Activated CD4-positive, CD25-positive, alpha-beta regulatory T cell treated with anti-CD3 and anti-CD28 coated beads, Interleukin-2, amount 50 U/mL, for 72 hours (primary cell): ENCODE measurements at places on chromosomes 2 and 18.

- DNase-seq: no peak
Observed at GRCh38 chr2:9251154-9252001, 44.8 kb downstream of the ASAP2 start.

GRCh38 chr2:188132385-188132784 is 159.3 kb upstream of the GULP1 start:
- DNase-seq: no peak

DNA sequence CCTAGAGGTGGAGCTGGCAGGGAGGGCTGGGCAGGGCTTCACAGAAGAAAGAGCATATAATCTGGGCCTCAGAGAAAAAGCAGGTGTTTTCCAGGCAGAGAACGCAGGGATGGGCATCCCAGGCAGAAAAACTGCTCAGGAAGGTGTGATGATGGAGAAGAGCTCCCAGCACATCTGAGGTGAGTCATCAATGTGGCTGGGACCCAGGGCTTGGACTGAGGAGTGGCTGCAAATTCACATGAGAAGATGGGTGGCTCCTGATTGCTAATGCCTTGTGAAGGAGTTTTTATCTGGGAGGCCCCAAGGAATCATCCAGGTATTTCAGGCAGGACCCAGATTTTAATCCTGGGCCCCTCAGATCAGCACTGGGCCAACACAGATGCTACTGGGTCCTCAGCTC is 10.2 kb downstream of the IL1F10 start:
- no peak for DNase-seq

- DNase-seq: no peak
Observed at GRCh38 chr2:112881217-112881985, 29.6 kb upstream of the IL37 start.

GRCh38 chr2:119914266-119914665 is 98.6 kb upstream of the EPB41L5 start:
- no peak for DNase-seq

- no peak for DNase-seq
Observed at GRCh38 chr2:157830696-157831570, 45.2 kb downstream of the ACVR1 start.

GRCh38 chr2:235665661-235666212 is 171.9 kb downstream of the AGAP1 start:
- no peak for DNase-seq

DNA sequence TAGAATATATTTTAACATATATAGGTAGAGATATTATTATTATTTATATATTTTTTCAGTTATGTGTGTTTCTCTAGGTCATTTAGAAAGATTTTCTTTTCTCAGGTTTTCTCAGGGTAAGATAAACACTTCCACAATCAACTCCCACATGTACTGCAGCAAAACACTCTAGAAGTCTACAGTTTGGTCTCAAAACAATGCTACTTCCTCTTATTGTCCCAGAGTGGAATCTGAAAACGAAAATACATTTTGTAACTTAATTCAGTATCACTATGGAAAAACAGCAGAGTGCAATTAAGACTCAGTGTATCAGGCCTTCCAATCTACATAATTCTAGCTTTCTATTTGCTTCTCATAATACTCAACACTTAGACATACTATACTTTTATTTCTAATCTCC is 190.1 kb upstream of the SLC35G4 start:
- no peak for DNase-seq

GRCh38 chr2:182224669-182225068 is 202.2 kb downstream of the PDE1A start:
- DNase-seq: no peak

DNA sequence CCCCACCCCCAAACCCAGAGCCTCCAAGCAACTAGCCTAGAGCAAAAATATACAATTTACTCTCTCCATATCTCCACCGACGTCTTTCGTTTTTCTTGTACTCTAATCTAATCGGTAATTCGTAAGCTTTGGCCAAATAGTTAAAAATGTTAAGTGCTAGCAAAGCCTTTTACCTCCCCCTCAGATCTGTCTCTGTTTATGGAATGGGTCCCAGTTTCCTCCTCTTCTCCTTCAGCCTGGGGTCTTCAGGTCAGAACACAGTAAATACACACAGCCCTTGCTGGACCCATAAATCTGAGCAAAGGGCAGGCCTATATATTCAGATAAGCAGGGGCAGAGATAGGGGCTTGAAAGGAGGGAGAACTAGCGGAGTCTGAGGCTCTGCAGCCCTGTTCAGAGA is 267.4 kb downstream of the MEIS1 start:
- no peak for DNase-seq

DNA sequence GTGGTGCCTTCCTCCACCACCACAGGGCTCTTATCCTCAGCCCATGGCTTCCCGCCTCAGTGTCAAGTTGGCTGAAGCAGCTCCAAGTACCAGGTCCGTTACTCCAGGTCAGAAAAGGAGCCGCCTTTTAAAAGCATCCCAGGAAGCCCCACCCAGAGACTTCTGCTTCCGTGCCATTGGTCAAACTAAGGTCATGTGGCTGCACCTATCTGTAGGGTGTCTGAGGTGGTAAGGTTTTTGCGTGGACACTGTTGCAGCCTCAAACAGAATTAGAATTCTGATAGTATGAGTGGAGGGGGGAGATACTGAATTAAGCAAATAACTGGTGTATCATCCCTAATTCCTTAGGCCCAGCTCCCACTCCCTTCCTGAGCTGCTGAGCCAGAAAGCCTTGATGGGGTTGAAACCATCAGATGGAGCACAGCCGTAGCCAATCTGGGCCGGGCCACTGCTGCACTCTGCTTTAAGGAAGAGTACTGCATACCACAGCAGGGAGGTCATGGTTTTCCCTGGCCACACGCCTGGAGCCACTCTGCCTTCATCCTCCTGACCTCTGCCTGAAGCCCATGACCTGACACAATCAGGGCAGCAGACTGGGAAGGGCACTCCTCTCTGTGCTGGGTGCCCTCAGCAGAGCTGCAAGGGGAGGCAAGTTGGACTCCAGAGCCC is 8.4 kb downstream of the TMEM247 start:
- no peak for DNase-seq

- DNase-seq: no peak
Observed at GRCh38 chr2:168515502-168515901, 59.4 kb downstream of the CERS6 start.

DNA sequence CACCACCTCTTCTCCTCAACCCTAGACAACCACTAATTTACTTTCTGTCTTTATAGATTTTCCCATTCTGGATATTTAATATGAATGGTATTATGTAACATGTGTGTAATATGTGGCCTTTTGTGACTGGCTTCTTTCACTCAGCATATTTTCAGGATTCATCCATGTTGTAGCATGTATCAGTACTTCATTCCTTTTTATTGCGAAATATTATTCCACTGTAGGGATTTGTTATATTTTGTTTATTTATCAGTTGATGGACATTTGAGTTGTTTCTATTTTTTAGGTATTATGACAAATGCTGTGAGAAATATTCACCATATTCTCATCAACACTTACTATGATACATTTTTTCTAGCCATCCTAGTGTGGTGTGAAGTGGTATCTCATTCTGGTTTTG is 138.8 kb upstream of the DLGAP1 start:
- DNase-seq: no peak

DNA sequence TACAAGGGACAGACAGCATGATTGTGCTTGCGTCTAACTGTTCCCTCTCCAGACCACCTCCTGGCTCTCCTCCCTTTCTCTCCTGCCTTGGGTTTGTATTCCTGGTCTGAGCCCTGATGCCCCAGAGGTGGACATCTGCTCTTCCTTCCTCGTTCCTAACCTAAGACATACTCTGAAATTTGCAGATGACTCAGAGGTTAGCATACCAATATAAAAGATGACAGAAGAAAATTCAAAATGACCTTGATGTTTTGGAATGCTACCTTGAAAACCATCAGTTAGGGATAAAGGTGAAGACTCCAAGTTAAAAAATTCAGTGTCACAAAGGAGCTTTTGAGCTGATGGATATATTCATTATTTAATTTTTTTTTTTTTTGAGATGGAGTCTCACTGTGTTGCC is 12.9 kb downstream of the SMYD1 start:
- DNase-seq: no peak

GRCh38 chr18:3634250-3634939 is 184.4 kb downstream of the TGIF1 start:
- no peak for DNase-seq

- no peak for DNase-seq
Observed at GRCh38 chr18:3405713-3406112, 44.3 kb upstream of the TGIF1 start.

- DNase-seq: no peak
Observed at GRCh38 chr2:217621391-217621801, 381.4 kb downstream of the TNS1 start.

- DNase-seq: no peak
Observed at GRCh38 chr2:174007010-174007409, 41.8 kb upstream of the SP3 start.

DNA sequence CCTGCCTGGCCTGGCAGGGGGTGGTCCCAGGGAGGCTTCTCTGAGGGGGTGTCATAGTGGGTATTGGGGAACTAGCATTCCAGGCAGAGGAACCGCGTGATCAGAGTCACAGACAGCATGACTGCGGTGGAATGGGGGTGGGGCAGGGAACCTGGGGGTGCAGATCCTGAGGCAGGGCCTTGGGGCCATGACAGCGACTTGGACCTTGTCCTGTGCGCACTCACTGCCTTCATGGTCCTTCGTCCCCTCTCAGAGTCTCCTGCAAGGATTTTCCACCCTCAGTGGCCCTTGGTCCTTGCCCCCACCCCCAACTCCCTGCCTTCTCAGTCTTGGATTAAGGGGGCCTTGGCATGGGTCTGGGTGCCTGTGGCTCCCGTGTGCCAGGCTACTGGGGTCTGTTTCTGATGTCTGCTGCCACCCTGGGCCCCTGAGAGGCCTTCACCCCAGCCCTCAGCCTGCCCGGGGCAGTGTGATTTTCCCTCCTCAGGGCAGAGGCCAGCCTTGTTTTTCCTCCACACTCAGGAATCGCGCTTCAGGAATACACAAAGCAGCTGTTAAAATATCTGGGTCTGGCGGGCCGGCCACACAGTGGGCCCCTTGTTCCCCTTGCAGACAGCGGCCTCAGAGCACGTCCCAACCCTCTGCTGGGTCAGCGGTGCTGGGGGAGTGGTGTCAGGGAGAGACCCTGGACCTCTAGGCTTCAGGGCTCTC is 51.6 kb downstream of the GLI2 start:
- DNase-seq: no peak

GRCh38 chr2:58434692-58435091 is 193.6 kb upstream of the FANCL start:
- no peak for DNase-seq

DNA sequence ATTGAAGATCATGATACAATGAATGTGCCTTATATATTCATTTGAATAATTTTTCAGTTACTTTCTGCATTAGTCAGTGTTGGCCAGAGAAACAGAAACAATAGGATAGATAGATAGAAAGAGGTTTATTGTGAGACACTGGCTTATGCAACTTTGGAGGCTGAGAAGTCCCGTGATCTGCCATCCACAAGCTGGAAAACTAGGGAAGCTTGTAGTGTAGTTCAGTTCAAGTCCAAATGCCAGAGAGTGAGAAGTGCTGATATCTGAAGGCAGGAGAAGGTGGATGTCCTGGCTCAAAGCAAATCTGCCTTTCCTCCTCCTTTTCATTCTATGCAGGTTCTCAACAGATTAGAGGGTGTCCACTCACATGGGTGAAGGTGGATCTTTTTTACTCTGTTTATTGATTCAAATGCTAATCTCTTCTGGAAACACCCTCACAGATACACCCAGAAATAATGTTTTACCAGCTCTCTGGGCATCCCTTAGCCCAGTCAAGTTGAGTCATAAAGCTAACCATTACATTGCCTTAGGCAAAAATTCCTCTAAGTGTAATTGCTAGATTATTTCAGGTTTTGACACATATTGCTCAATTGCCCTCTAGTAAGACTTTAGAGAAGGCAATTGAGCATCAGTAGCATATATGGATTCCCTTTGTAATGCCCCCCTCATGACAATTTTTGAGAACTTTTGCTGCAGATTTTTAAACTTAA is 341.4 kb downstream of the LPIN1 start:
- DNase-seq: no peak

DNA sequence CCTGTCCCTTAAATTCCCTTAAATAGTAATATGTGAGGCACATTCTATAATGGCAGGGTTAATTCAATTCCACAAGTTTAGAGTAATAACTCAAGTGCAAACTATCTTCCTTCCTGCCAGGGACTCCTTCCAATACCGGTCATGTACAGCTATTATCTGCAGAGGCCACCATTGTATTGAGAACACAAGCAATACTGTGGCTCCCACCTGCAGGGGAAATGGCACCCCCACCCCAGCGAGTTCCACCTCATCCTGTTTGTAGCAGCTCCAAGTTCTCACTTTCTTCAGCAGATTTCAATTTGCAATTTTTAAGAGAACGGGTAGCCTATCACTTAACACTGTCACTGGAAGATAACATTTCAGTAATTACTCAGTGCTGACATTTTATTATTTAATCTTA is 172.1 kb upstream of the PID1 start:
- no peak for DNase-seq

DNA sequence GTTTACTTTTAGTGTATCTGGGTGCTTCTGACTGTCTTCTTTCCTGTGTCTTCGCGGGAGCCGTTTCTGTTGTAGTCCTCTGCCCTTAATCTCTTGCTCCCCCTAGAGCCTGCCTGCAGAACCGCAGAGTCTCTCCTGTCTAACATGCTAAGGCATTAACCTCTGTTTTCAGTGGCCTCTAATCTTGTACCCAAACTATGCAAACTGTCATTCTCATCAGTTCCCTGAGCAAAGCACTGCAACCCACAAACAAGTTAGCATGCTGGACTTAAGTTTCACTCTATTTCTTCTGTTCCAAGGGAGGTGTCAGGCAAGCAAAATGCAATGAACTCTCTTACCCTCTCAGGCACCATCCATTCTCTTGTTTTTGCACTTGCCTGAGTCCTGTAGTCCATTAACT is 138.4 kb downstream of the OTX1 start:
- DNase-seq: no peak

- no peak for DNase-seq
Observed at GRCh38 chr2:62686012-62686685, 19.4 kb upstream of the EHBP1 start.

- no peak for DNase-seq
Observed at GRCh38 chr2:162390801-162391200, 46.9 kb downstream of the GCA start.

GRCh38 chr18:59062643-59063006 is 77.1 kb upstream of the SEC11C start:
- DNase-seq: no peak

DNA sequence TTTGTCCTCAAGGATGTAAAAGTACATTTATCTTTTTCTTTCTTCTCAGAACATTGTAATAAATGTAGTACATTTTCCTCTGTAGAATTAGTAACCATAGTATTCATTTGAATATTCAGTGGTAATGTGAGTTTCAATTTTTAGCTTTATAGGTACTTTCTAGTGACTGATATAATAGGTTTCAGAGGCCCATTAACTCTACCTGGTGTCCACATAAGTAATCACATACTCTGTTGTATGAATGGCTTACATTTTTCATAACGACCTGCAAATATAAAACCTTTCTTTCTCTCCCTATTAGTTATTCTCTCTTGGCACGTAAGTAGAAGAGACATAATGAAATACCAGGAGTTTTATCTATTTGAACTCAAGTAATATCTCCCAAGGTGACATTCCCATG is 1017.6 kb downstream of the DPP10 start:
- DNase-seq: no peak
